Iris pigment epithelial cell (primary cell): ENCODE measurements at places on chromosomes 5 and 9.
A peak's percentile ranks its signal among the peaks of the same experiment; 100 is the strongest.

DNA sequence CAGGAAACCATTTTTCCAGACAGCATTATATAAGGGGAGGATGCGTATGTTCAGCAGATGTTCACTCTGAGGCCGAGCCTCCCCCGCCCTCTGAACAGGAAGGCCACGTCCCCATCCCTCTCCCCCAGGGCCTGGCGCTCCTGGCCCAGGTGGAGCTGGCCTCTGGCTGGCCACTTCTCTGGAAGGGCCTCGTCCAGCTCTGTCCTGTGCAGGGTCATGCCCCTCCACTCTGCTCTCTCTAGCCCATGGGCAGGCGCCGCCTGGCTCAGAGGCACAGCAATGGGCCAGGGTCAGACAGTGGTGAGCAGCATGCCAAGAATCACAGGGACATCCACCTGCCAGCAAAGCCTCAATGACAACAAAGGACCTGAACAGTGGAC lies 34.2 kb downstream of the ADAMTS2 start:
- no peak for DNase-seq

- DNase-seq = no peak
Measured at GRCh38 chr9:77604316-77604715, 43.8 kb downstream of the GNA14 start.

DNA sequence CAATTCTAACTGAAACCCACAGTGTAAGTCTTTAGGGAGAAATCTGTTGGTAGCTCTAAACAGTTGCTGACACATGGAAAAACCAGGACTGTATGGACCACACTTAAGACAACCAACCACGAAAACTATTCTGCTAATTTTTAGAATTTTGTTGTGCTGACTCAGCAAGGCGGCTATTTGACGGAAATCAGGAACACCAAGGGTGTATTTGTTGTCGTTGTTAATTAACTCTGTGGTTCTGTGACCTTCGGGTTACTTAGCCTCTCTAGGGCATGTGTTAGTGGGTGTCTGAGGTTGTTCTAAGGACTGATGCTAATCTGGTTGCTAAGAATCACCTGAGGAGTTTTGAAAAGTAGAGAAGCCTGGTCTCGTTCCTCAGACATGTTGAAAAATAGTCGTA lies 79.2 kb downstream of the ATP10B start:
- no peak for DNase-seq

GRCh38 chr9:18235181-18235908 lies 238.6 kb upstream of the ADAMTSL1 start:
- DNase-seq = no peak

- no peak for DNase-seq
Measured at GRCh38 chr5:139132515-139132914, 65.7 kb downstream of the SIL1 start.

DNA sequence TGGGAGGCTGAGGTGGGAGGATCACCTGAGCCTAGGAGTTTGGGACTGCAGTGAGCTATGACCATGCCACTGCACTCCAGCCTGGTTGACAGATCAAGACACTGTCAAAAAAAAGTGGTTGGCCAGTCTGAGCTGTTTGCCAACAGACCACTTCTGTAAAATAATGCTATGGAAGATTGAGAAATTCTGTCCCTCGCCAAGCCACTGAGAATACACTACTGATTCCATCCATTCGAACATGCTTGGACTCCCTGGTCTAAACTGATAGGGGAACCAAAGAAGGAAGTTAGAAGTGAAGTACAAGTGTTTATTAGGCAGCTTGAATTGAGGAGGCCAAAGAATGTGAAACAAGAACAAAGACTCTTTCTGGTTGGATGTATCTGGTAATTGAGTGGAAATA lies 27.2 kb downstream of the ENC1 start:
- no peak for DNase-seq

DNA sequence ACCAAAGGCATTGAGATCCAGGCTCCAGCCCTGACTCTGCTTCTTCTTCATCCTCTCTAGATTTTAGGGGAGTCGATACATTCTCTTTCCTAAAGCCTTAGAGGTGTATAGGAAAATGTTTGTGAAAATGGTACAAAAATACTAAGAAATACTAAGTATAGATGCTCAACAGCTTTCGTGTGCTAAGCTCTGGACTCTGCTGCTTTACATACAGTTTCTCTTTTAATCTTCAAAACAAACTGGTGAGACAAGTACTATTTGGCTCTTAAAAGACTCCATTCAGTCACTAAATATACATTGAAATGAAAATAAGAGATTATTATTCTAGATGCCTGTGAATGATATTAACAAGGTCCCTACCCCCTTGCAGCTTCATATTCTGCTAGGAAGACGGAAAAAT lies 174.5 kb upstream of the TRPM3 start:
- no peak for DNase-seq

- no peak for DNase-seq
Measured at GRCh38 chr5:57492632-57493031, 10.0 kb upstream of the ACTBL2 start.

DNA sequence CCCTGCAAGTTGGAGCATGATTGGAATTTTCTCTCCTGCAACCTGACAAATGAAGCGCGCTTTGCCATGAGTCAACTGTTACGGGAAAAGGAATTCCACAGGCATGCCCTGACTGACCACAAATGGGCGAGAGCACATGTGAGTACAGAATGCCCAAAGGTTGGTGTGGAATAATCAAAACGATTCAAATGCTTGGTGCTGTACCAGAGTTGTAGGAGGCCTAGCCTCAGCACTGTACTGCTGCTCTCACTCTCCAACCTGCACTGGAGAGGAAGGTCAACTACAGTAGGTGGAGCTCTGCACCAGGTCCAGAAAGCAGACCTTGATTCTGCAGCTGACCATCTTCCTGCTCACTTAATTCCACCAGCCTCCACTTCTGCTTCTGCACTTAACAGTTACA lies 406.9 kb upstream of the ACTBL2 start:
- peak; percentile 80 for DNase-seq

DNA sequence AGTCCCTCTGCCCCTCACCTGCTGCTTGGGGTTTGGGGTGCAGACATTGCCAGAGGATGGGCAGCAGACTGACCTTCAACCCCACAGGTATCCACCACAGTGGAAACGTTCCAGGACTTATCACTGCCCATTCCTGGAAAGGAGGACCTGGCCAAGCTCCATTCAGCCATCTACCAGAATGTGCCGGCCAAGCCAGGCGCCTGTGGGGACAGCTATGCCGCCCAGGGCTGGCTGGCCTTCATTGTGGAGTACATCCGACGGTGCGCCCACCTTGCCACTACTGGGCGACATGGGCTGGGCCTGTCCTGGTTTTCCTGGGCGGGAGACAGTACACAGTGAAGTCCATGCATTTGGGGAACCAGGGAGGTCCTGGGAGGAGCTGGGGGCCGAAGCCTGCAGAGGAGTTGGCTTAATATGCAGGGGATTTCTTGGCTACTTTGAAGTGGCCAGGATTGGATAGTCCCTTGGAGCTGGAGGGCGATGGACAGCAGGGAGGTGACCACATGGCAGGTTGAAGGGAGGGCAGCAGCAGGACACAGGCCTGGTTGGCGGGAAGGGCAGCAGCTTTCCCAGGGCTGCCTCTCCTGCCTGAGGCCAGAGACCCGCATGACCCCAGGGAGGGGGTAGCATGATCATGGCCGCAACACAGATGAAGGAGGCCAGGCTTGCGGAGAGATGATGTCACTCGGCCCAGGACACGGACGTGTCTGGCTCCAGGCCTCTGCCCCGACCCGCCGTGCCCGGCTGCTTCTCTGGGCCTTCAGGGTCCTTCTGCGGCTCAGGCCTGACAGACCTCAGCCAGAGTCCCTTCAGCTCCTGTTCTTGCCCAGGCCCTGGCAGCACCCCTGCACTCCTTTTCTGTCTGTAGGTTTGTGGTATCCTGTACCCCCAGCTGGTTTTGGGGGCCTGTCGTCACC lies 34.6 kb downstream of the USP20 start:
- DNase-seq = no peak

GRCh38 chr5:134174841-134175839 lies 1.6 kb downstream of the SKP1 start:
- peak; percentile 70 for DNase-seq

DNA sequence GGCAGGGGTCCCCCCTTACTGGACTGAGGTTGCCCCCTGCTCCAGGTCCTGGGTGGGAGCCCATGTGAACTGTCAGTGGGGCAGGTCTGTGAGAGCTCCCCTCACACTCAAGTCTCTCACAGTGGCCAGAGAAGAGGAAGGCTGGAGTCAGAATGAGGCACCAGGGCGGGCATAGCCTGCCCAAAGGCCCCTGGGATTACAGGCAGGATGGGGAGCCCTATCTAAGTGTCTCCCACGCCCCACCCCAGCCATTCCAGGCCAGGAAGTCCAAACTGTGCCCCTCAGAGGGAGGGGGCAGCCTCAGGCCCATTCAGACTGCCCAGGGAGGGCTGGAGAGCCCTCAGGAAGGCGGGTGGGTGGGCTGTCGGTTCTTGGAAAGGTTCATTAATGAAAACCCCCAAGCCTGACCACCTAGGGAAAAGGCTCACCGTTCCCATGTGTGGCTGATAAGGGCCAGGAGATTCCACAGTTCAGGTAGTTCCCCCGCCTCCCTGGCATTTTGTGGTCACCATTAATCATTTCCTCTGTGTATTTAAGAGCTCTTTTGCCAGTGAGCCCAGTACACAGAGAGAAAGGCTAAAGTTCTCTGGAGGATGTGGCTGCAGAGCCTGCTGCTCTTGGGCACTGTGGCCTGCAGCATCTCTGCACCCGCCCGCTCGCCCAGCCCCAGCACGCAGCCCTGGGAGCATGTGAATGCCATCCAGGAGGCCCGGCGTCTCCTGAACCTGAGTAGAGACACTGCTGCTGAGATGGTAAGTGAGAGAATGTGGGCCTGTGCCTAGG lies at the start of gene CSF2:
Gene CSF2, plus strand, starts transcription at position 559 of the 783 bp plus-strand sequence. Its CDS starts 35 bp downstream, at position 594.
- DNase-seq = peak; percentile 59

DNA sequence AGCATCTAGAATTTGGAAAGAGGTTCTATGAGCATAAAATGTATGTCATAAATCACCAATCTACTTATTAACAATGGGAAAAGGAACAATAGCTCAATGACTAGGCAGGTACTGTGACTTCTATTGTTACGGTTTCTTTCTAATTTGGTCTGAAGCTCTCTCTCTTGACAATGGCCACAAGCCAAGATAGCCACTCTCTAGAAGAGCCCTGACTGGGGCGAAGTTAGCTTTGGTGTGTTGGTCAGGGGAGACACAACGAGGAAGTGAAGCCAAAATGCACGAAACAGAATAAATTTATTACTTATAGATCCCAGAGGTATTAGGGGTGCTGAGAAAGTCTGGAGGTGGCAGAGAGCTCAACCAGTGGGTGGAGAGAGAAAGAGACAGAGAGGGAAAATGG lies 9.4 kb upstream of the RAD23B start:
- no peak for DNase-seq

GRCh38 chr5:150238646-150239045 lies 48.8 kb downstream of the SLC6A7 start:
- no peak for DNase-seq

GRCh38 chr5:136053336-136054141 lies 24.8 kb downstream of the TGFBI start:
- peak; percentile 98 for DNase-seq

DNA sequence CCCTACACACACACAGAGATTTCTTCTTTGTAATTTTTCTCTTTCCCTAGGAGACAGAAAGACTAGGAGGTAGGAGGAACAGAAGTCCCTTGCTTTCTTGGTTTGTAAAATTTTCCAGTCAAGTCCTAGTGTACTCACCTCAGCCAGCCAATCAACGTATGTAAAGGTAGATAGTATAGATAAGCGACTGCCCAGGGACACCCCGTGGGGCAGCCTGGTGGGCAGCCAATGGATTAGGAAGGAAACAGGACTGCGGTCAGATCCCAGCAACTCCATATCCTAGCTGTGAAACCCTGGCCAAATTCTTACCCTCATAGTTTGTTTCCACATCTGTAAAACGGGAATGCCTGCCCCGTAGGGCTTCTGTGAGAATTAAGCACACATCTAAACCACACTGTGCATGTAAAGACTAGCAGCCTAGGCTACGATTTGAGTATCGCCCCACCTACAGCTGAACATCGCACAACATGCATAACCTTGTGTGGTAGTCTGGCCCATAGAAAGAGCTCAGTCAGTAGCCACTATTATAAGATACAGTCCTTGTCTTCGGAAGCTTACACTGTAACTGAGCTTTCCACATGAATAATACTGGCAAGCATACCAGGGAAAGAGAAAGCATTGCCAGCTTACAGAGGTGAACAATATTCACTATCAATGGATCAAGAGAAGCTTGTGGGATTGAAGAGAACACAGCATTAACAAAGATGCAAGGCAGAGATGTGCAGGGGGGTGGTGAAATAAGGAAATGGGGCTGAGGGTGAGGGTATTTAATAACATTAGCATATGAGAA lies 353.4 kb upstream of the PANK3 start:
- no peak for DNase-seq

GRCh38 chr5:115098041-115098702 lies 71.5 kb downstream of the TRIM36 start:
- DNase-seq = peak; percentile 71

DNA sequence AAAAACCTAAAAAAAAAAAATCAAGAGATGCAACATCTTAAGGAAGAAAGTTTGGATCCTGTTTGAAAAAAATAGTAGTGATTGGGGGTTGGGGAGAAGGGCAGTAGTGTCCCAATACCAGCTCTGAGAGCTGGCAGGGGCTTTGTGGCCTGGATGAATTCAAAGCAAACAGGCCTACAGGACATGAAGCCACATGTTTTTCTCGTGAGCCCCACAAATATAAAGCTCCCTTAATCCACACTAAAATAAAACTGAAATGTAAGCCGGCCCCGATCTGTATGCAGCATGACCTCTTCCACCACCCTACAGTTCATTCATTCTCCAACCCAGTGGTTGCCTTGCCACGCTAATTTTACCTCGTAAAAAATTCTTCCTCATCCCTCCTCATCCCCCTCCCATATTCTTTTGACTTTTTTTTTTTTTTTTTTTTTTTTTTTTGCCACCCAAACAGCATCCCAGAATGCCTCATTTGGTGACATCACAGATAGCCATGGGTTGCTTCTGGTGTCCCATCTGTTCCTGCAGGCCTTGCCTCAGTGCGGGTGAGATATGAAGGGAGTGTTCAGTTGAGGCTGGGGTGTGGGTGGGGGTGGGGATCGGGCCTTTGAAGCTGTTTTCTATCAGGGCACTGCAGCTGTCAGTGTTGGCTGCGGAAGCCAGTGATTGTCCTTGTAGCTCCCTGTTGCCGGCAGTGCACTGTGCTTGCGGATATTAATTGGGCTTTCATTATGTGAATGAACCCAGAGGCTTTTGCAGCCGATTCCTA lies 81.6 kb upstream of the NFIB start:
- no peak for DNase-seq

- DNase-seq = no peak
Measured at GRCh38 chr5:169862391-169862811, 117.9 kb downstream of the INSYN2B start.
